AG10803 (cell line): ENCODE measurements at places on chromosomes 16 and 17.

DNA sequence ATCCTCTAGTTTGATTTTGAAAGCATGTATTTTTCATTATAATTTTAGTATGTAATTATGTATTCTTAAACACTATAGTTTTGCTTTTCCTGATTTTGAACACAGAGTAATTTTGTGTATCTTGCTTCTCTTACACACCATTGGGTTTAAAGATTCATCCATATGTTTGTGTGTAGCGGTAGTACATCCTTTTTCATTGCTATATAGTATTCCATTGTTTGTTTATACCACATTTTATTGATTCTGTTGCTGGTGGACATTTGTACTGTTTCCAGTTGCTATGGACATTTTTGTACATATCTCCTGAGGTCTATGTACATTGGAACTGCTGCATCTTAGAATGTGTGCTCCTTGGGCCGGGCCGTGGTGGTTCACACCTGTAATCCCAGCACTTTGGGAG, 20.5 kb upstream of the LASP1NB start:
- no peak for DNase-seq

- DNase-seq: no peak
These were observed 15.3 kb upstream of the TNFRSF13B start for GRCh38 chr17:16987066-16987829.

DNA sequence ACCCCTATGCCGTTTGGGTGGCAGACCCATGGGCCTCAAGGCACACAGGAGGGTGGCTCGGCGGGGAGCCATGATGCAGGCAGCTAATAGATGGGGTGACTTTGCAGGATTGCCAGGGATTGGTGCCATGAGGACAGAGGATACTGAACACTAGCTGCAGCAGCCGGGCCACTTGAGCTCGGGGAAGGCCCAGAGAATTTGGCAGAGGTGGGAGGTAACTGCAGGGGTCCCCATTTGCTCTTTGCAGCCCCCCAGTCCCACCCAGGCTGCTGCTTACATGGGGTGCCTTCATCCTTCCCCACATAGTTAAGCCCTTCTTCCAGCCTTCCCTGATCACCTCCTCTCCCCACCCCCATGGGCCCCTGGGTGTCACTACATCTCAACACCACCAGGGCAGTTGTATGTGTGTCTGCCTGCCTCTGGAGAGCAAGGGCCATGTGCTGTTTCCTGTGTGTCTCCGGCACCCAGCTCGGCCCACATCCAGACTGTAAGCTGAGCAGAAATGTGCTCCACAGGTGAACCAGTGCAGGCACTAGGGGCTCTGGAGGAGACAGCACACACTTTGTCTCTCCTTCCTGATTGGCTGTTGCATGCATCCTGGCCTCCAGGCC, 52.0 kb downstream of the SREBF1 start:
- no peak for DNase-seq

DNA sequence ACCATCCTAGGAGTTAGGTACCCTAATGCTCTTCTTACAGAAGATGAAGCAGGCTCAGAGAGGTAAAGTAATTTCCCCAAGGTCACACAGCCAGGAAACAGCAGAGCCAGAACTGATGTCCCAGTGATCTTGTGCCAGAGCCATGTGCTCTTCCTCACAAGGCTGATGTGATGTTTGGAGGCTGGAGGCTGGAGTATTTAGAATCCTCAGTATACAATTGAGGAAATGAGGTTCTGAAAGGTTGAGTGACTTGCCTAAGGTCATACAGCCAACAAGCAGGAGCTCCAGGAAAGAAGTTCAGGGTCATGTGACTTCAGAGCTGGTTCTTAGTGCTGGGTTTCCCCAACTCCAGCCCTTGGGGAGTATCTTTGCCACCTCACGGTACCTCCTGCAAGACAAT, 18.5 kb downstream of the ITPRIPL2 start:
- DNase-seq: no peak

DNA sequence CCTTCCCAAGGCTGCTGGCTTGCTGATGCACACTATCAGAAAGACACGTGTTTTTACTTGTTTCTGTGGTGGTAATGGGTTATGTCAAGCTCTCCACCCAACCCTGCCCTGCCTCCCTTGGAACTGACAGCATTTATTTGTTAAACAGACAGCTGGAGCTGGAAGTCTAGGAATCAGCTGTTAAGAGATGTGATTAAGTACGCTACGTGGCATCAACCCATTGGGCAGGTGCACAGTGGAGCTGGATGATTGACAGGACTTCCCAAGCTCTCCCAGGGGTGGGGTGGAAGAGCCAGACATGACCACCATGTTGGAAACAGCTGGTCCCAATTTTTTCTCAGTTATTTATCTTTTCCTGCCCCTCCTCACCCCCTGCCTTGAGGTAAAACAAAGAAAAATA, 49.4 kb downstream of the ADAMTS18 start:
- DNase-seq: no peak

GRCh38 chr17:45405250-45406086, 27.2 kb downstream of the ARHGAP27 start:
- DNase-seq: no peak

GRCh38 chr17:83083368-83084201, 4.2 kb downstream of the METRNL start:
- DNase-seq: peak; percentile 99

- DNase-seq: no peak
These were observed 13.3 kb upstream of the IL17C start for GRCh38 chr16:88624977-88625576.

DNA sequence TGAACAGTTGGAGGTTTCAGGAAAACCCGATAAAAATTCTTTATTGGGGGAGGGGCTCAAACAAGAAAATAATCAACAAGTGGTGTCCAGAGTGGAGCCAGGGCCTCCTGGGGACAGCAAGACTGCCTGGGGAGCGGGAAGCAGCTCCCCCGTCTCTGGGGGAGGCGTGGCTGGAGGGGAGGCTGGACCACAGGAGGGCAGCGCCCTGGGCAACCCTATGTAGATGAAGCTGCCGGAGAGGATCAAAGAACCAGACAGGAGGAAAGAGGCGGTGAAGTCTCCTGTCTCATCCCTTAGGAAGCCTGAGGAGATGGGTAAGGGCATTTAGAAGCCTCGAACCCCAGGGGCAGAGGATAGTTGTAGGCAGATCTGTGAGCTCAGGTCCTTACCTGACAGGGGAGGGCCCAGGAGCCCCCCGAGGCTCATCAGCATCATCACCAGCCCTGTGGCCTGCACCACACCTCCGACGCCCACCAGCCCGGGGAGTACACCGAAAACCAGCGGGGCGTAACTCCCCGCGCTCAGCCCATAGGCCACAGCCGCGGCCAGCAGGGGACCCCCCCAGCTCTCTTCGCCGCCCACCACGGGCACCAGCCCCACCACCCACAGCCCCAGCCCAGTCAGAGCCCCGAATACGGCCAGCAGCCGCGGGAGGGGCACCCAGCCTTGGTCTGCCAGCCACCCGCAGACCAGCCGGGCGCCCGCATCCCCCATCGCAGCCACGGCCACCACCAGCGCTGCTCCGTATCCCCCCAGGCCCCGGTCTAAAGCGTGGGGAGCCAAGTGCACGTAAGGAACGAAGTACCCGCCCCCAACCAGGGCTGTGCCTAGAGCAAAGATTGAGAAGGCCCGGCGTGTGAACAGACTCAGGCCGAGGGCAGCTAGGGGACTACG, 2.0 kb downstream of the SLC16A11 start:
- DNase-seq: no peak

GRCh38 chr17:75406222-75406615, 741 bp upstream of the GRB2 start:
- DNase-seq: peak; percentile 33
